ENCODE measurements at places on chromosomes 4 and X. TPM values are rescaled to one million over a fixed set of nuclear protein-coding genes. Genes with fewer than 3 reads are reported as not detected.

DNA sequence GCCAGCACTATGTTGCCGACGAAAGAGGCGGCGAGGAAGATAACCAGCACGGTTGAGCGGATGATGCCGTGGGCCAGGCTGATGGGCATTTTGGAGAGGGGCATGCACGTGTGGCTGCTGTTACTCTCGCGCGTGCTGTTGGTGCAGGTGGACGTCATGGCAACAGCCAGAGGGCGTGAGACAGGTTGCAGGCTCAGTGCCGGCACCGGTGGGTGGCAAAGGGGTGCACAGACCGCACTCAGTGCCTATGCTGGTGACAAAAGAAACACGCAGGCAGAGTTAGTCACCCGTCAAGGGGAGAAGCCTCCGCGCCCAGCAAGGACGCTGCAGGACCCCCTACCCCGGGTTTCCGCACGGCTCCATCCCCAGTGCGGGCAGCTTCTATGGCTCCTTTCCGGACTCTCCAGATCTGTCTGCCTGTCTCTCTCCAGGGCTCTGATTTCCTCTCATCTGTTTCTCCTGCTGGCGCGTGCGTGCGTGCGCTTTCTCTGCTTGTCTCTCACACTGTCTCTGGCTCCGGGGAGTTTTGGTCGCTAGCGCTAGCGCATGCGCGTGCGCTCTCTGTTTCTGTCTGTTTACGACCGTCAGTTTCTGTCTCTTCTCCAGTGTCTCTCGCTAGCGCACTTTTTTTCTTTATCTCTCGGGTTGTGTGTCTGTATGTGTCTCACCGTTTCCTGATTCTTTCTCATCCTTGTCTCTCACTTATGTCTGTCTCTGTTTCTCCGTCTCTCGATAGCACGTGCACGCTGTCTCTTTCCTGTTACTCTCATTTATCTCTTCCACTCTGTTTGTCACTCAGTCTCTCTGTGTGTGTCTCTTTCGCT lies 2.1 kb downstream of the GPR101 start:
- H3K4me1 ChIP-seq: peaks cover 5% of the 10 kb centered on the region

- no peak overlapping the region for H3K27ac ChIP-seq
- H3K27me3 ChIP-seq: no peaks in the 10 kb centered on the region
- DNase-seq: no peak
- H3K4me1 ChIP-seq: no peaks in the 10 kb centered on the region
These were observed 632.6 kb upstream of the DIAPH2 start for GRCh38 chrX:96052078-96052477.

GRCh38 chrX:102604327-102604726 lies 5.0 kb downstream of the ARMCX5 start:
- H3K36me3 ChIP-seq: peaks cover 32% of the 10 kb centered on the region
- H3K4me1 ChIP-seq: peaks cover 11% of the 10 kb centered on the region
- no peak overlapping the region for H3K4me3 ChIP-seq
- no peak overlapping the region for H3K27ac ChIP-seq
- DNase-seq: no peak

PRKG2 gene
- total RNA-seq: 0.90 TPM

STIM2 gene
- 51.0 TPM for total RNA-seq
